NCI-H1930 (cell line): ENCODE measurements at places on chromosomes 6 and 20.

GRCh38 chr6:27407153-27407814 lies 18.7 kb downstream of the ZNF391 start:
- no peak for DNase-seq

- no peak for DNase-seq
Observed at GRCh38 chr6:20978151-20978614, 443.9 kb downstream of the CDKAL1 start.

DNA sequence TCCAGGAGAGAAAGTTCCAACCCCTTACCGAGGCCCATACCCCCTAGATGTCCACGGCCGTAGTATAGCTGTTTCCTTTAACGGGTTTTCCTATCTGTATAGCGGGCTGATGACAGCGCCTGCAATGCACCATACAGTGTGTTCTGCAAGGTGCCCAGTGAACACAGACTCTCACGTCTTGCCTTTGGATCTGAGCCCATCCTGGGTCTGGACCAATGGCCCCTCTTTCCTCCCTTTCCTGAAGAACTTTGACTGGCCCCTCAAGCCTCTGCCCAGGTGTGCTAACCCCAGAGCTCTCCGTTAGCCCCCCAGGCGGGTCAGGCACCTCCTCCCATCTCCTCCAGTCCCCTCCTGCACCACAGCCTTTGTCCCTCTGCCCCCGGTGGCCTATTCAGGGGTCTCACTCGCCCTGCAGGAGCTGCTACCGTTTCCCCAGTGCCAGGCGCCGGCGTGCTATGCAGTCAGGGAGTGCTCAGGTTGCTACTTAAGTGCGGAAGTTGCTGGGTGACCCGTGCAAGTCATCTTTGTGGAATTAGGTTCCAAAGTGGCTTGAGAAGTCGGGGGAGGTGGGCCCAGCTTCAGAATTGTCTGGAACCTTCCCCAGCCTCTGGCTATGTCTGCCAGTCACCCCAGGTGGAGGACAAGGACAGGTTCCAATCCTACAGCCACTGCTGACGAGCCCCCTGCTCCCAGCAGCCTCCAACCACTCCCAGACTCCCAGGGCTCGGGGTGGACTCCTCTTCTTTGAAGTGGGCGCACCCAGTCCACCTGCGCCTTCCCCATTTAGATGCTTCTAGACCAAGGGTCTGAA lies 35.0 kb upstream of the ZBP1 start:
- no peak for DNase-seq

- no peak for DNase-seq
Observed at GRCh38 chr6:36674942-36675341, 3.6 kb upstream of the CDKN1A start.

DNA sequence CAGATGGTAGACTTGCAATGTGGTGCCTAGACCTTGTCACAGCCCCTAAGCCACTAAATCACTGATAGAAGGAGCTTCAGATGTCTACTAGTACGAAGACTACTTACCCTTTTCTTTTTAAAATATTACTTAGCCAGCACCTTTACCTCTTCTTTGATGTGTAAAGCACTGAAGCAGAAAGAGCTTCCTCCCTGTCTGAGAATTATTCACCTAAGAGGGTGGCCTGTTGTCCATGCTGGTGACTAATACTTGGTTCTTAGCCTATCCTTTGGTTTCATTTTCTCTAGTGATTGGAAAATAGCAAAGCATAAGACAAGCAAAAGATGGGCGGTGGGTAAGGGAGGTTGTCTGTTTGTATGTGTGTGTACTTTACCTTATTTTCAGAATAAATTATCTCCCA lies 794.6 kb downstream of the TFAP2A start:
- no peak for DNase-seq

GRCh38 chr6:33431880-33432541 lies 12.1 kb downstream of the SYNGAP1 start:
- DNase-seq, result no peak

GRCh38 chr6:8238773-8239683 lies 136.7 kb upstream of the EEF1E1 start:
- DNase-seq, result no peak

DNA sequence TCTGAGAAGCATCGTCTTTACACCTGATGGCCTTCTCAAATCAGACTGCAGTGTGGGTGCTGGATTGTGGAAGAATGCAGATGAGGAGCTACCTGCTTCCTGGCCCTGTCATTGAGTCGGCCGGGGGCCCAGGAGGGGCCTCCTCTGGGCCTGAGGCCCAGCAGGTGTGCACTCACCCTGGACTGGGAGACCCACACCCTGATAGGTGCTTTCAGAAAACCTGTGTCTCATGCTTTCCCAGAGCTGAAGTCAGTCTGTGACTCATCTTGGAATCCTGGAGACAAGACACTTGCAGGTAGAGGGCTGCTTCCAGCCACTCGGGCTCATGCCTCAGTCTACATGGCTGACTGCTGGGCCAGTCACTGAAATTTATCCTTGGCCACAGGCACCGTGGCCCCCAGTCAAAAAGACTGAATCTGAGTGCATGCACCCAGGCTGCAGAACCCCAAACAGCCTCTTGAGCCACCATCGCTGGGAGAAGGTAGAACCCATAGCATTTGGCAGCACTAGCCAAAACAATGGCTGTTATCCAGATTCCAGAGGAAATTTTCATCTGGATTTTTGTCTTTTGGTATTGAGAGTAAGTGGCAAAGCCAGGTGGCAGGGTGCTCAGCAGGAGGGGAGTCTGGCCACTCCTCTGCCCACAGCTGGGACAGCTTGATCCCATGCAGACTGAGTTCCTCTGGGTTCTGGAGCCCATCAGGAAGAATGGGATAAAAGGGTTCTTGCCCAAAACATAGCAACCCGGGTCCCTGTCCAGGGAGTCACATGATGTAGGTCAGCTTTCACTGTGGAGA lies 182.0 kb upstream of the CST7 start:
- DNase-seq, result no peak

- DNase-seq, result no peak
Observed at GRCh38 chr20:64114356-64114971, 7.1 kb upstream of the NPBWR2 start.

- no peak for DNase-seq
Observed at GRCh38 chr20:49457444-49457843, 25.0 kb downstream of the KCNB1 start.

GRCh38 chr6:148441454-148441911 lies 98.8 kb downstream of the SASH1 start:
- DNase-seq, result no peak

- no peak for DNase-seq
Observed at GRCh38 chr6:106608080-106608668, 21.1 kb downstream of the RTN4IP1 start.

GRCh38 chr20:10565922-10566897 lies 107.6 kb downstream of the JAG1 start:
- DNase-seq, result no peak

DNA sequence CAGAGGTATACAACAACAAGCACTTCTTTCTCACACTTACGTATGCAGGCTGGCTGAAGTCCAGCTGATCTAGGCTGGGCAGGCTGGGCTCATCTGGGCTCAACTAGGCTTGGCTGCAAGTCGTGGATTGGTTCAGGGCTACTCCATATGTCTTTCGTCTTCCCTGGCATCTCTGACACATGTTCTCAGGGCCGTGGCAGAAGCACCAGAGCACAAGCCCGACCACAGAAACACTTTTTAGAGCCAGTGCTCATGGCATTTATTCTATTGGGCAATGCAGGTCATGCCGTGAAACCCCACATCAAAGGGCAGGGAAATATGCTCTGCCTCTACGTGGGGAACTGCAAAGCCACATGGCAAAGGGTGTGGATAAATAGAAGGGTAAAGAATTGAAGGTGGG lies 93.8 kb downstream of the RIN2 start:
- DNase-seq, result no peak

GRCh38 chr20:62172666-62173065 lies 10.2 kb upstream of the MTG2 start:
- no peak for DNase-seq

DNA sequence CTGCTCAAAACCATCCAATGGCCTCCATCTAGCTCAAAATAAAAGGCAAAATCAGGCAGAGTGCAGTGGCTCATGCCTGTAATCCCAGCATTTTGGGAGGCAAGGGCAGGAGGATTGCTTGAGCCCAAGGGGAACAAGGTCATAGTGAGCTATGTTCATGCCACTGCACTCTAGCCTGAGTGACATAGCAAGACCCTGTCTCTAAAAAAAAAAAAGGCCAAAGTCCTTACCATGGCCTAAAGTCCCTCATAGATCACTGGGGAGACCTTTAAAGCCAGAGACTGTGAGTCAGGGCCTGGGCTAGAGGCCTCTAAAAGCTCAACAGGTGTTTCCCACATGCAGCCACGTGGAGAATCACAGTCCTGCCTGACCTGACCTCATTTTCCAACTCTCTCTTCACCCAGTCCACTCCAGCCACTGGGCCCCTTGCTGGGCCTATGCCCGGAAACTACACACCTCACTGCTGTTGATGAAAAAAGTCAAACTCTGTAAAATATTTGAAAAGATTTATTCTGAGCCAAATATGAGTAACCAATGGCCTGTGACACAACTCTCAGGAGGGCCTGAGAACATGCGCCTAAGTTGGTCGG lies 28.2 kb upstream of the TAB2 start:
- no peak for DNase-seq

GRCh38 chr20:23283096-23283850 lies 67.3 kb upstream of the NXT1 start:
- no peak for DNase-seq

DNA sequence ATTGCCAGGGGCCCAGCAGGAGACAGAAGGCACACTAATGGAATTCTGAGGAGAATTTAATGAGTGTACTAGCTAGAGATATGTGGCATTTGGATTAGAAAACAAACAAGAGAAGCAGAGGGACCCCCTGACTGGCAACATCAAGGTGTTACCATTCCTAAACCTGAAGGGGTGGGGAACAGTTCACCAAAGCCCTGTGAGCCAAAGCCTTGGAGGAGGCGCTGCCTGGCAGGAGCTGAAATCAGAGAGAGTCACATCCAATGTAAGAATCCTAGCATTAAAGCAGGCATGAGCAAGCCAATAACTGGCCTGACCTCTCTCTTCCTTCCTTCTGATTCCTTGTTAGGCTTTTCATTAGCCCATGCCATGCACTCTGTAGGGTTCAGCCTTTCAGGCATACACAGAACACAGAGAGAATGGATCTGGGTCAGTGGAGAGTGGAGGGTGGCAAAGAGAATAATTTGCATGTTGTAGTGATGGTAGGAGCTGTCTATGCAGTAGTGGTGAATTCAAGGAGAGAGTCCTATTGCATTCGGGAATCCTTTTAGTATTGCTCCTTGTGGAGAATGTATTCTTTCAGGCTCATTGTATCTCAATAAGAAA lies 367.2 kb upstream of the MAN1A1 start:
- DNase-seq, result no peak

DNA sequence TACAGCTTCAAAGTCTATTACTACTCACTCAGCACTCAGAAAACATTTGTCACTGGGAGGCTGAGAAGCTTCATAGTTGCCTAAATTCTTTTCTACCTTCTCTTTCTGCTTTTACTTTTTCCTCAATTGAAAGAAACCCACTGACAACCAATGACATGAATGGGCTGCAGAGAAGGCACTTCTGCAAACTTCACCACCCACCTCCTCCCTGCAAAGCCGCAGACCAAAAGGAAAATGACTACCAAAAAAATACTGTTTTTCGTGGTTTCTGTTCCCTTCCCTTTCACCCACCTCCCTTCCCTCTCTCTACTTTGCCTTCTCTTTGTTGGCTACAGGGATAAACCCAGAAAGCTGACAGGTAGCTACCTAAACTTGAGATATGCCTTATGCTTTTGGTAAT lies 3.2 kb downstream of the GNAS-AS1 start:
- no peak for DNase-seq

DNA sequence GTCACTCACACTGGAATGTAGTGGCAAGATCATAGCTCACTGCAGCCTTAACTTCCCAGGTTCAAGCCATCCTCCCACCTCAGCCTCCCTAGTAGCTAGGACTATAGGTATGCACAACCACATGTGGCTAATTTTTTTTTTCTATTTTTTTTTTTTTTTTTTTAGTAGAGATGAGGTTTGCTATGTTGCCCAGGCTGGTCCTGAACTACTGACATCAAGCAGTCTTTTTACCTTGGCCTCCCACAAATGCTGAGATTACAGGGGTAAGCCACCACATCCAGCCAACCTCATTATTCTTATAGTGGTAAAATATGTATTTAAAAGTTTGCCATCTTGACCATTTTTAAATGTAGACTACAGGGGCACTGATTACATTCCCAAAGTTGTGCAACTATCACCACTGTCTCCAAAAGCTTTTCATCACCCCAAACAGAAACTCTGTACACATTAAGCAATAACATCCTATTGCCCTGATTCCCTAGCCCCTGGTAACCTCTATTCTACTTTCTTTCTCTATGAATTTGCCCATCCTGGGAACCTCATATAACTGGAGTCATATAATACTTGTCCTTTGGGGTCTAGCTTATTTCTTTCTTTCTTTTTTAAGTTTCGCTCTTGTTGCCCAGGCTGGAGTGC lies 268.0 kb upstream of the JARID2 start:
- DNase-seq, result no peak
